ENCODE measurements at places on chromosomes 6 and 20.
A peak's percentile ranks its signal among the peaks of the same experiment; 100 is the strongest.

- DNase-seq: no peak
Measured at GRCh38 chr20:57526087-57526884, 1.3 kb upstream of the CTCFL start.

DNA sequence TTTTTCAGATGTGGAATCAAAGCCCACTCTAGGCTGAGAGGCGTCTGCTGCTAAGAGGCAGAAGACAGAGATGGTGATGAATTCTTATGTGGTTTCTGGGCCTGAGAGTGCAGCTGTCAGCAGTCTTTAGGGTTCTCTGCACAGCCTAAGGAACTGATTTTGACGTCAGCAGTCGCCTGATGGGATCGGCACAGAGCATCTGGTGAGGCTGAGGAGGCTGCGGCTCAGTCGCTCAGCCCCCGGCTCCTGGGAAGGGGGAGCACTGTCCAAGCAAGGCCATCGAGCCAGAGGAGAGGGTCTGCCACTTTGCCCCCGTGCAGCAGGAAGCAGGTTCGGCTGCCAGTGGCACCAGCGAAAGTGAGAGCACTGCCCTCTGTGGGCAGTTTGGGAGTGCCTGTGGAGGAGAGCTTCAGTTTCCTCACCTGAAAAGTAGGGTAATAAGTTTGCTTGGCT lies 92.5 kb downstream of the TCP11 start:
- peak; percentile 24 for DNase-seq

- DNase-seq: no peak
Measured at GRCh38 chr6:12355354-12355753, 65.2 kb downstream of the EDN1 start.

DNA sequence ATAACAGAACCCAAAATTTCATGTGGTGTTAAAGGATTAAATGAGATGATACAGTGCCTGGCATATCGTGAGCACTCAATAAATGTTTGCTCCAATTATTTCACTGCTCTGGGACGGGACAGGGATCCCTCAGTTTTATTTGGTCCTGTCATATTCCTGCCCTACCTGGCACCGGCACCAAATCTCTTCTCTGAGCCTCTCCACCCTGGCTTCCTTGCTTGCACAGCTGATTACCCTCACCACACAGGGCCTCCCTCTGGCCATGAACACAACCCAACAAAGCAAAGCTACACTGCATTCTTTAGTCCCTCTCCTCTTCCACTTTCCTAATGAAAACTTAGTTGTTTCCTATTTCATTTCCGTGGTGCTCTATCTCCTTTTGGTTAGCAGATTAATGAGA lies 16.4 kb downstream of the CHD6 start:
- DNase-seq: no peak

DNA sequence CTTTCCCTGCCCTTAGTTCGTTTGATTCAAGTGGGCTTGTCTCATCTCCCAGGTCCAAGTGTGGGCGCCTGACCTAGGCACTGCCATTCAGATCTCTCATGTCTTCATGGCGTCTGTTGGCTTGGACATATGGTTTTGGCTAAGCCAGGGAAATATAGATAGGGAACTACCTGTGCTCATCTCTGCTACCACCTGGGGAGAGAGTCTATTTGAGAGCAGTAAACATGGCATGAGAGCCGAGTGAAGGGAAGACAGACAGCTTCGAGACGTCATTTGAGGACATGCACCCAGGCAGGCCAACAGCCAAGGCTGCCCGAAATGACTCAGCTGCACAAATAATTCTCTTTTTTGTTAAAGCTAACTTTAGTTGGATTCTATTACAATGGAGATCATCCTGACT lies 370.7 kb upstream of the AGPAT4 start:
- DNase-seq: no peak

DNA sequence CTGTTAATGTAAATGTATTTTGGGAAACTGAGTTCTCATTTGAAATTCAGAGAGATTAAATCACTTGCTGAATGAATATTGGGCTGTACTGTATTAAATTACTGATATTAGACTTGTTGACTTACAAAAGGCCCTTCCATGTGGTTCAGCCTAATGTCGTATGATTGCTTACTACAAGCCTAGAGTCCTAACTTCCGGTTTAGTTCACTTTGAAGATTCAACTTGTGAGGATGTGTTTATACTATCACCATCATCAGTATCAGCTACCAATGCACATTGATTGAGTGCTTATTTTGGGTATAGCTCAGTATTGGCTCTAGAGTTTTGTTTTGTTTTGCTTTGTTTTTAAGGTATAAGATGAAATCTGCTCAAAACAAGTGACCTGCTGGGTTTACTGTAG lies 48.3 kb downstream of the FAM217A start:
- DNase-seq: no peak

GRCh38 chr20:47676912-47677634 lies 108.2 kb downstream of the SULF2 start:
- DNase-seq: no peak

DNA sequence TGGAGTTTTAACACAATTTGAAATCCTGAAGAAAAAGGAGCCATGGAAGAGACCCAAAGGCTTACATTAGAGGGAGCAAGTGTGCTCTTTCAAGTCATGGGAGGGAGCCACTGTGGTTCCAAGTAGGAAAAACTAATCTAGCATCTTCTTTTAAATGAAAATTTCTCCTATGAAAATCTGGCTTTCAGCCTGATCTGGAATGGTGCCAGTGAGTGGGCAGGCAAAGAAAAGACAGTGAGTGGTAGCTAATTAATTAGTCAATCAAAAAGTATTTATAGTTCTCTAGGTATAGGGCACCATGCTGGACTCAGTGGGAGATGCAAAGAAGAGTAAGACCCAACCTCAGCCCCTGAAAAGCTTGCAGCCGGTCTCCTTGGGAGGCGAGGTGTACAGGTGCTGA lies 21.9 kb downstream of the CAP2 start:
- no peak for DNase-seq

DNA sequence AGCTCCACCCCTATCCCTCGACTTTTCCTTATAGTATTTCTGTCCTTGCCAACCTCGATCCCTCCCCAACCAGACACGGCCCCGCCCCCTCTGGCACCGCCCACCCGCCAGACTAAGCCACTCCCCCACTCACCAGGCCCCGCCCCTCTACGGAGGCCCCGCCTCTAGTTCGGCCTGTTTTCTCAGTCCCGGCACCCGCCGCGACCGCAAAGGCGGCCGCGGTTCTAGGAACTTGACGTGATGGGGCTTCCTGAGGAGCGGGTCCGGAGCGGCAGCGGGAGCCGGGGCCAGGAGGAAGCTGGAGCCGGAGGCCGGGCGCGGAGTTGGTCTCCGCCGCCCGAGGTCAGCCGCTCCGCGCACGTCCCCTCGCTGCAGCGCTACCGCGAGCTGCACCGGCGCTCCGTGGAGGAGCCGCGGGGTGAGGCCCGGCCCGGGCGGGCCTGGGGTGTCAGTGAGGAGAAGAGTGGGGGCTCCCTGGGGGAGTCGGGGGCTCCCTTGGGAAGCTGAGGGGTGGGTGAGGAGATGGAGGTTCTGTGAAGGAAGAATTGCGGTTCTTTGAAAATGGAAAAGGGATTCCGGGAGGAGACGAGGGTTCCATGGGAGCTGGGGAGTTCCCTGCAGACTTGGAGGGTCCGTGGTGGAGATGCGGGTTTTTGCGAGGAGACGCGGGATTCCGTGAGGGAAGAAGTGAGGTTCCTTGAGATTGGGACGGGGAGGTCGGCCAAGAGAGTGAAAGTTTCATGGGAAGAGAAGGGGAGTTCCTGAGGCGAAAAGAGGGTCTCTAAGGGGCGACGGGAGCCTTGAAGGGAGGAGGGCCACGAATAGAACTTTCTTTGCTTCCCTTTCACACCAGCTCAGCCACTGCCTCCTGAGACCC lies at the start of gene ACSS2:
TSS of gene ACSS2 (plus strand) at position 207 of the 877 bp plus-strand sequence. CDS start at position 241, 34 bp downstream.
- DNase-seq: peak; percentile 93

DNA sequence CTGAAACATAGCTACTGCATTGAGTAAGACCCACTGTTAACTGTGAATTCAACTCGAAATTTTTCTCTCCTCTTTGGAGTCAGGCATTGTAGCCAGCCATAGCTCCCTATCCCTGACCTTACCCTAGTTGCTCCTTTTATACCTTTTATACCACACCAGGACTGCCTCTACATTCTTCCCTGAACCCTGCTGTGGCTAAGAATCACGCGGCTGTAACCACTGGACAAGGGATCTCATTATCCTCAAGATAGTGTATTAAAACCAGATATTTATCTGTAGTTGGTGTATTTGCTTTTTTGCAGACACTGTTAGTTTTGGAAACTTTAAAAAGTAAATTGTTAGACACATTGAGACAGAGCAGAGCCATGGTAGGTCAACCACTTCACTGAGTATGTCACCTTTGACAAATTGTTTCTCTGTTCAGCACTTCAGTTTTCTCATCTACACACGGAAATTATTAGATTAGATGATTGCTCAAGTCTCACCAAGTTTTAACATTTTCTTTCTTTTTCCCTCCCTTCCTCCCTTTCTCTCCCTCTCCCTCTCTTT lies 171.9 kb upstream of the PRND start:
- no peak for DNase-seq

DNA sequence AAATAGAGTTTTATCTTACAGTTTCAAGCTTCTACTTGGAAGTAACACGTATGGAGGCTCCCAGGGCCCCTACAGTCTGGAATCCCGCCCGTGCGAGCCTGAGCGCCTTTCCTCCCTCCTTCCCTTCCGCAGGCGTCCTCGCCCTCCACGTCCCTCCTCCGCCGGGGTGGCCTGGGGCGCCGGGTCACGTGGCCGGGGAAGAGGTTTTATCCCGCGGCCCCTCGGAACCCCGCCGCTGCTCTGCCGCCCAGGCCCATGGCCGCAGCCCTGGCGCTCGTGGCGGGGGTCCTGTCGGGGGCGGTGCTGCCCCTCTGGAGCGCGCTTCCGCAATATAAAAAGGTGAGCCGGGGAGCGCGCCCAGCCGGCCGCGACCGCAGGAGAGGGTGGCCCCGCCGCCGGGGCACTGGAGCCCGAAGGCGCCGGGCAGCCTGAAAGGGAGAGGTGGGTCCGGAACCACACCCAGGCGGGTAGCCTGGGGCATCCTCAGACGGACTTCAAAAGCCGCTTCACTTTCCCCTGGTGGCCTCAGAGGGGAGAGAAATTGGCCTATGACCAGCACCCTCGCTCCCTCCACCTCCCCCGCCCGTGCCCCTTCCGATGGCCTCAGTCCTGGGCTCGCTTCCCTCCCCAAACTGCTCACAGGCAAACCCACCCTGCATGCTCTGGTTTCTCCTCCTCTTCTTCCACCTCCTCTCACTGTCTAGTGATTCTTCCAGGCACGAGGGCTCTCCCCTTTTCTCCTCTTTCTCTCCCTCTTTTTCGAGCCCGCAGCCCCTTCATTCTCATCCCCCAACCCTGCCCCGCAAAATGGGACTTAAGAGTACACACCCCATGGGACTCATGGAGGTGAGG lies at the start of gene CLPSL2:
TSS of gene CLPSL2 (plus strand) at position 235 of the 852 bp plus-strand sequence. CDS start at position 256, 21 bp downstream.
- peak; percentile 55 for DNase-seq

Measured in GM13976 (cell line).